ENCODE measurements at places on chromosomes 11 and 22.

GRCh38 chr11:64659417-64660144, 63.4 kb downstream of the NRXN2 start:
- DNase-seq: peak; percentile 65

DNA sequence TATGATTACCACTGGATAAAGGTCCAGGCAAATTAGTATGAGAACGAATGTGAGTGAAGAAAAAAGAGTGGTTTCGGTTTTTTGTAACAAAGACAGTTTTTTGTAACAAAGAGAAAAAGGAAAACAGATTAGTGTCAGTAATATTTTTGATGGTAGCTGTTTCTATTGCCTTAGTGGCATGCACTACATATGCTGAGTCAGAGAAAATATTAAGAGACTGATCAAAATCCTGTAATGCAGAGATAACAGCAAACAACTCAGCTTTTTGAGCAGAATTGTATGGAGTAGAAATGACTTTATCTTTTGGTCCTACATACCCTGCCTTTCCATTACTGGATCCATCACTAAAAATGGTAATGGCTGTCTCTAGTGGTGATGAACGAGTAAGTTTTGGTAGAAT, 22.7 kb upstream of the MTNR1B start:
- no peak for DNase-seq

GRCh38 chr22:42808521-42808920, 48.6 kb downstream of the ARFGAP3 start:
- no peak for DNase-seq

GRCh38 chr11:2249189-2249916, 21.0 kb downstream of the ASCL2 start:
- DNase-seq: no peak

DNA sequence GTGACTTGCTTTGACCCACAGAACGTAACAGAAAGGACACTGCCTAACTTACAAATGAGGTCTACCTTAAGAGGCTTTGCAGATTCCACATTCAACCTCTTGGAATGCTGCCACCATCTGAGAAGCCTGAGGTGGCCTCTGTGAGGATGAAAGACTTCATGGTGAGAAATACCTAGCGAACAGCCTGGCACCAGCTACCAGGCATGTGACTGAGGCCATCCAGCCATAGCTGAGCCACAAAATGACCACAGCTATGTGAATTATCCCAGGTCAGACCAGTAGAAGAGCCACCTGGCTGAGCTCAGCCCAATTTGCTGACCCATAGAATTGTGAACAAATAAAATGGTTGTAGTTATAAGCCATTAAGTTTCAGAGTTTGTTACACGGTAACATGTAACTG, 37.5 kb downstream of the PPARA start:
- no peak for DNase-seq

DNA sequence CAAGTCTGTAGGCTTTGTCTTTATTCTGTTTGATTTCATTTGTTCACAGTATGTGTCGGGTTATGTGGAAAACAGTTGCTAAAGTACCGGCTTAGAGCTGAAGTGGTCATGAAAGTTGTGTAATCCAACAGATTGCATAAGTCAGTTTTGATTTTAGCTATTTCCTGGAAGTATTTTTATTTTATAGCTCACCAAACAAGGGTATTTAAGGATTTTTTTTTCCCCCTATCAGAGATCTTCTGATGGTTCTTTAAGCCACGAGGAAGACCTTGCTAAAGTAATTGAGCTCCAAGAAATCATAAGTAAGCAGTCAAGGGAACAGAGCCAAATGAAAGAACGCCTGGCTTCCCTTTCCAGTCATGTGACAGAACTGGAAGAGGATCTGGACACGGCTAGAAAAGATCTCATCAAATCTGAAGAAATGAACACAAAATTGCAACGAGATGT, 55.9 kb downstream of the PPFIA1 start:
- no peak for DNase-seq

DNA sequence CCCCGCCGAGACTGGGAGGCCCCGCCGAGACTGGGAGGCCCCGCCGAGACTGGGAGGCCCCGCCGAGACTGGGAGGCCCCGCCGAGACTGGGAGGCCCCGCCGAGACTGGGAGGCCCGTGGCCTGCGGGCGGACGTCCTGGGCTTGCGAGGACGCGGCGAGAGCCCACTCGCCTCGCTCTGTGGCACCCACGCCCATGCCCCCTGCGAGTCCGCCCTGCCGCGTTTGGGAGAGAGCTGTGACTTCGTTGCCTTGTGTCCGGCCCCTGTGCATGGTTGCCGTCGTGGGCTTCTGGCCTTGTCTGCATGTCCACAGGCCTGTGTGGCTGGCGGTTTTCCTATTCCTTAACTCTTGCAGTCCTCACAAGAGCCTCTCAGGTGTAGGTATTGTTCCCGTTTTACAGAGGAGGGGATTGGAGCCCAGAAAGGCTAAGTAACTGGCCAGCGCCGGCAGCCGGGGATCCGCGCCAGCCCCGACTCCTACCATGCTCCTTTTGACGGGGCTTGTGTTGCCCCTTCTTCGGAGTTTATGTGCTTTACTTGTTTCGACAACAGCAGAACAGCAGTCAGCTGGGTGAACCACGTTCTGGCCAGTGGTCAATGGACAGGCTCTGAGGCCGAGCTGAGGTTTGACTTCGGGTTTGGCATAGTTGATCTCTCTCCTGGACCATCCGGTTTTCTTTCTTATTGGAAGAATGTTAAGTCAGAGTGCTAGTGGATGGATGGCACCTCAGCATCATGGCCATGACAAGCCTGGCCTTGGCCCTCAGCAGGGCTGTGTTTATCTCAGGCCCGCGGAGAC, 741 bp downstream of the PHRF1 start:
- DNase-seq: no peak

DNA sequence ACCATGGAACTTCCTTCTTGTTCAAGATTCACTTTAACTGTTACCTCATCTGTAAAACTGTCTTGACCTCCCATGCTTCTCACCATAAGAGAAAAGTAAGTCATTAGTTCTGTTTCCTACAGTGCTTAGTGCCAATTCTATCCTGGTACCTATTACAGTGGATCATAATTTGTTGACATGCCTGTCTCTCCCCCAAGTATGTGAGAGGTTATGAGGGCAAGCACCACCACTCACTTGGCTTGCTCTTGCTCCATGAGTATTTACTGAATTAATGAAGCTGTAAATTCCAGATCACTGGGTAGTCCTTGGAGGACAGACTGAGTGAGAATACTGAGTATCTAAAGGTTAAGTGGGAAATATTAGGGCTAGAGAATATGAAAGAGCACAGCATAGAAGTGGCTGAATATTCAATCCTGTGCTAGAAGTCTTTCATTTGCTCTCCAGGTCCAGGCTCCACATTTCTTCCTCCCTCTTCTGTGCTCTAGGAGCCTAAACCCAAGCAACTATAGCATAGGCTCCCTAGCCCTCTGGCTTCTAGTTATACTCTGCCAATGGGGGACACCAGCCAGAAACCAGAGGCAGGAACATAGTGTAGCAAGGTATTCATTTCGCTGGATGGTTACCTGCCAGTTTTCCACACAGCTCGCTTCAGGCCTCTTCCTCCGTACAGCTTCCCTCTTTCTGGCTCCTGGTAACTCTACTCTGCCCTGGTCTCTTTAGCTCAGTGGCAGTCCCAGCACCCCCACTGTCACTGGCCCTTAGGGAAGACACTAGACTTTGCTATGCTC, 118.2 kb upstream of the SLC5A12 start:
- DNase-seq: no peak

- no peak for DNase-seq
These were observed 824 bp downstream of the THAP7 start for GRCh38 chr22:21000987-21001600.
